Central memory CD8-positive, alpha-beta T cell (primary cell): ENCODE measurements at places on chromosomes 2 and 18.

DNA sequence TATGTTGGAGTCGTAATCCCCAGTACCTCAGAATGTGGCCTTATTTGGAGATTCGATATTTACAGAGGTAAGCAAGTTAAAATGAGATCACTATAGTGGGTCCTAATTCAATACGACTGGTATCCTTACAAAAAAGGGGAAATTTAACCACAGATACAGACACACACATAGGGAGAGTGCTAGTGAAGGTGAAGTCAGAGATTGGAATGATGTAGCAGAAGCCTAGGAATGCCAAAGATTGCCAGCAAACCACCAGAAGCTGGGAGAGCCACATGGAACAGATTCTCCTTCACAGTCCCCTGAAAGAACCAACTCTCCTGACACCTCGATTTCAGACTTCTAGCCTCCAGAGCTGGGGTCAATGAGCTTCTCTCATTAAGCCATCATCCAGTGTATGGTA lies 17.7 kb upstream of the ACTR3 start:
- no peak for DNase-seq

- no peak for DNase-seq
Observed at GRCh38 chr18:50388988-50389387, 14.1 kb downstream of the SKA1 start.

GRCh38 chr18:58102875-58103274 lies 58.8 kb downstream of the NEDD4L start:
- no peak for DNase-seq

DNA sequence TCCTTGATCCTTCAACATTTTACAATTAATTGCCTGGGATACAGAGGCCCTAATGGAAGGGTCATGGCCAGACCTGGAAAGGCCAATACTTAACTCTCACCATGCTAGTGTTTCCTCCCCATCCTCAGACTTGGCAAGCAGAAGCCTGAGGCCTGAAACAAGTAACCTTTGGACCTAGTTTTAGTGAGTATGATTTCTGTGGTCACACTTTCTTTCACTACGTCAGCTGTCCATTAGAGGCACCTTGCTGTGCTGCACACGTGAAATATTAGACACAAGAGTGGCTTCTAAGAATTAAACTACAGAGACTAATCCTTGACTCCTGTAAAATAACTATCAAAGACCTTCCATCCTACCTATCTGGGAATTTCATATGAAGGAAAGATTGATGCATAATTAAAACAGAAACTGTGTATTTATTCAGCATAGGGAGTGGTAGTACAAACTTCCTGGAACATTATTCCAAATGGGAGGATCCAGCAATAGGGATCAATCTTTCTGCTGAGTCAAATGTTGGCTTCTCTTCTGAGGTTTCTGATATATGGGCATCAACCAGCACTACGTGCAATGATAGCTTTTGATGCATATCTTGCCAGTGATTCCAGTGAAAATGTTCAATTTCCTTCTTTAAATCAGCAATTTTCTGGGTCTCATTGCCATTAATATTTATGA lies 249.7 kb downstream of the IKZF2 start:
- no peak for DNase-seq

DNA sequence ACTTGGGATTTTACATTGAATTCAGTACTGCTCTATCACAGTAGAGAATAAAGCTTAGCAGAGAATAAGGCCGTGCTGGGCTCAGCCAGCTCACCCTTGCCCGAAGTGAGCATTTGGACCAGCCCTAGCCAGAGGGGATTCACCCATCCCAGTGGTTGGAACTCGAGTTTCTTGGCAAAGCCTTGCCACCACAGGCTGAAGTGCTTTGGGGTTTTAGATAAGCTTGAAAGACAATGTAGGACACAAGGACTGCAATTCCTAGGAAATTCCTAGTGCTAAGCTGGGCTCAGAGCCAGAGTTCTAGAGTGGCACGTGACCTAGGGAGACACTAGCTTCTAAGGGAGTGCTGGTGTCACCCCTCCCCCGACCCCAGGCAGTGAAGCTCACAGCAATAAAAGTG lies 28.0 kb downstream of the SERPINB11 start:
- no peak for DNase-seq

- DNase-seq, result no peak
Observed at GRCh38 chr2:217301142-217301925, 441.5 kb upstream of the TNP1 start.

GRCh38 chr2:192288295-192288694 lies 93.6 kb upstream of the TMEFF2 start:
- no peak for DNase-seq

DNA sequence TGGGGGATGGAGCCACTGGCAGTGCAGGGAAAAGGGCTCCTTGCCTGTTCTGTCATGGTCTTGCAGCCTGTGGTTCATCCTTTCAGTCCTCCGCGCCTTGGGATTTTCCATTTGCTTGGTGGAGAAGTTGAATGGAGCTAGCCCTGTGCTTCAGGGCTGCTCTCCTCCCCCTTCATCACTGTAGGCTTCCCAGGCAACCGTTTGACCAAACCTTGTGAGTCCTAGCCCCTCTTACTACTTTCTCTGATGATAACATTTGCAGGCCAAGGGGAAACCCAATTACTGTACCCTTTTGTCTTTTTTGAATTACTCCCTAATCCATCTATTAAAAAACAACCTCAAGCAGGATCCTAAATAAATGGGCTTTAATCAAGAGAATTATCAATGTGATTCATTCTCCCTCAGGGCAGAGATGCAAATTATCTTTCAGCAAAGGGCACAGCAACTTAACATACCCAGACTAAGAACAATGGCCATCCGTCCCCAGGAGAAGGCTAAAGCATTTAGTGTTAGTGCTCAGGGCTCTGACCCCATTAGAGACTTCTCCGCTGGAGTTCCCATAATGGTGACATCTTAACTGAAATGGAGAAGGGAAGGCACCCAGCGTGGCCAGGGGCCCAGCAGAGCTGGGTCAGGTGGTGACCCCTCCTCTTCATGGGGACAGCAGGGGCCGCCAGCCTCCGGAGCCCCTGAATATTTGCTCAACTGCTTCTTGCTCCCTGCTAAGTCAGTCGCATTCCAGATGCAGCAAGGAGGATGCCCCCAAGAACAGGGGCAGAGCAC lies 40.7 kb downstream of the RHOB start:
- no peak for DNase-seq

DNA sequence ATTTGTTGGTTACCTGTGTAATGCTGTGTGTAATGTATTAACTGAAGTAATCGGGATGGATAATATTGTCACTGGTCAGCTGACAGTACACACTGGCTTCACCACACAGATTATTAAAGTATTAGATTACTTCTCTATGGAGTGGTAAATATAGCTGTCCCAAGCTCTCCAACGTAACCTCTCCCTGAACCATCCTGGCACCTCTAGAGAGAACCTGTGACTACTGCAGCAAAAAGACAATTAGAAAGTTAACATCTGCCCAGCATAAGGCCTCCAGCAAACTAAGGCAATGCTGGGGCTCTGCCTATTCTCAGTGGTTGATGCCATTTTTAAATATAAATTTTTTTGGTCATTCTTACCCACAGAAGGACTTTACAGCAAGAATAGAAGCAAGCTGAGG lies 351.3 kb downstream of the GPD2 start:
- DNase-seq, result no peak

DNA sequence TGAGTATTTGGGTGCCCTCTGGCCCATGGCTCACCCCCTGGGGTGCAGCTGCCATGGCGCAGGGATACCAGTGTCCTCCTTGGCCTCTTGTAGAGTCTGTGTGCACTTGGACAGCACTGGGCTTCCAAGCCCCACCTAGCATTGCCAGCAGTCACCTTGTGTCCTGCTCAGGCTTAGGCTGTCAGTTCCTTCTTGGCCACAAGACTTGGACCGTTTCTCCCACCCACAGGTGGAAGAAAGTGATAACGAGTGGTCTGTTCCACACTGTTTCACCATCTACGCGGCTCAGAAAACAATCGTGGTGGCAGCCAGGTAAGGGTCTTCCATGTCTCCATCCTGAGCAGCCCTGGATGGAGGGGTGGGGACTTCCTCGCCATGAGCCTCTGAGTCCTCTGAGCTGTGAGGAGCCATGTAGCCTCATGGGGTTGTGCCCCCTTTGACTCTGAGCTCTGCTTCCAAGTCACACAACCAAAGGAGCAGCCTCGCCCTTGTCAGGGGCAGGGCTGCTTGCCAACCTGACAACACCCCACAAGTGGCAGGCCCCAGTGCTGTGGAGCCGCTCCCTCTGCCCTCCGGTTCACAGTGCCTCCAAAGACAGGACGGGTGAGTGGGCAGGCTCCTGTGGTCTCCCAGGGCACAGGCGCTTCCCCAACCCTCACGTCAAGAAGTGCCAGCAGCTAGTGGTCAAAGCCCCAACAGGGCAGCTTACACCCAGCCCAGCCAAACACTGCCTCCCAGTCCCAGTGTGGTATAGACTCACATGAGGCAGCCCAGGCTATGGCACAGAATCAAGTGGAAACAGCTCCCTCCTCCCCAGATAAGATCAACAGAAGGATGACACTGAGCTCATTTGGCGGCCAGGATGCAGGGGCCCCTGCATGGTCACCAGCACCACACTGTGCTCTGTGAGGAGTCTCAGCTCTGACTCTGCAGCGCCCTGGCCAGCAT lies 18.4 kb downstream of the STK25 start:
- no peak for DNase-seq

GRCh38 chr2:111032721-111033429 lies 87.8 kb upstream of the BCL2L11 start:
- DNase-seq, result no peak

GRCh38 chr2:17979707-17980106 lies 101.2 kb downstream of the KCNS3 start:
- no peak for DNase-seq

GRCh38 chr2:205768815-205769494 lies 86.7 kb downstream of the NRP2 start:
- no peak for DNase-seq

DNA sequence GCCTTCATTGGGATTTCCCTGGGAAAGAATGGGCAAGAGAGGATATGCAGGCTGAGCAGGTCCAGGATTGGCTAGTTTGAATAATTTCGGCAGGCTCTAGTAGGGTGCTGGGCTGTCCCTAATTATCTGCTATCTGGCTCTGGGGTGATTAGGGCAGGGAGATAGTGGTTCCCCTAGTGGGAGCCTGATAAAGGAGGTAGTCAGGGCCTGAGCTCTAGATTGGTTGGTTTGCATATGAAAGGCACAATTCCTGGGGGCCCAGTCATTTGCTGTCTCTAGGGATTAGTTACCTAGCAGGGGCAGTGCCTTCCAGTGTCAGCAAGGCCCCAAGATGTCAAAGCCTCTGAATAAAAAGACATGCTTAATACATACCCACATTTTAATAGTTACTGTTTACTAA lies 690.1 kb upstream of the KLHL29 start:
- DNase-seq, result no peak

GRCh38 chr2:69272803-69273471 lies 114.1 kb downstream of the GFPT1 start:
- DNase-seq, result no peak

GRCh38 chr2:239273280-239274234 lies 127.3 kb downstream of the HDAC4 start:
- no peak for DNase-seq

DNA sequence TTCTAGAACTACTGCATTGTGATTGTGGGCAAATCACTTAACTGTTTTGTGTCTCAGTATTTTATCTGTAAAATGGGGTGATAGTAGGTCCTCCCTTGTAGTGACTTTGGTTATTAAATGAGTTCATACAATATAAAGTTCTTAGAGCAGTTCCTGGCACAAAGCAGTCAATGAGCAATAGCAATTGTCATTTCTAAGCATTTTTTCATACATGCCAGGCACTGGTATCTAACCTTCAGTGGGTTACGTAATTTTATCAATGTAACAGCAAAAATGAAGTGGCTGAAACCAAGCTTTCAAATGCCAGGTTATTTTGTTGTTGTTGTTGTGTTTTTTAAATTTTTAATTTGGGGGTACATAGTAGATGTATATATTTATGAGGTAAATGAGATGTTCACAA lies 401.9 kb downstream of the MEIS1 start:
- DNase-seq, result no peak

DNA sequence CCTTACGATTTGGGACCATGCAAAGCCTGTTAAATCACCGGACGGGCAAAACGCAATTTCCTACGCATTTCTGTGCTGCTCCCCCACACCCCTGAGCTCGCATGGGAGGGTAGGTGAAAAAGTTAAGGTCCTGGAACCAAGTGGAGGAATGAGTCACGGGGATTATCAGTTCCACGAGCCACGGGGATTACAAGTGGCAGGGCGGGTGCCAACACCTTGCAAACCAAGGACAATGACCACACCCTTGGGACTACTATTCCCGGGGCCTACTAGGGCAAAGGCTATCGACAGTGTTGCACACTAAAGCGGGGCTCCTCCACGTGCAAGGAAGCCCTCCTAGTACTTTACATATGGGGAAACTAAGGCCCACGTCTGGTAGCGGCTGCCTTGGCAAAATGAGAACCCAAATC lies 447 bp downstream of the RETSAT start:
- DNase-seq, result no peak

GRCh38 chr2:232343821-232344220 lies 34.7 kb upstream of the ALPP start:
- DNase-seq, result no peak

- no peak for DNase-seq
Observed at GRCh38 chr18:68642003-68642402, 72.9 kb downstream of the TMX3 start.

DNA sequence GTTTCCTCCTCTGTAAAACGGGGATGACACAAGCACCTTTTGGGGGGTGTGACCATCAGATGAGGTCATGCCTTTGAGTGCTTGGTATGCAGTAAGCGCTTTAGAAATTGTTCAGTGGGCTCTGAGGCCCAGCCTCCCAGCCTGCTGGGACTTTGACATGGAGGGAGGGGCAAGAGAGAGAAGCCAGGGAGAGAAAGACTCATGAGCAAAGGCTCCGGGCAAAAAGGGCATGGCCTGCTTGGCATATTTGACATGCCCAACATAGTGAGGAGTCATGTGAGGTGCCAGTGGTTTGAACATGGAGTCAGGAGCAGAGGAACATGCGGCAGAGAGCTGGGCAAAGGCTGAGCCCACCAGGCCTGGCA lies 14.0 kb downstream of the TNS1 start:
- DNase-seq, result no peak

- no peak for DNase-seq
Observed at GRCh38 chr2:73112026-73112912, 479 bp downstream of the RAB11FIP5 start.

- DNase-seq, result no peak
Observed at GRCh38 chr18:35172009-35172408, 68.8 kb upstream of the ZNF397 start.

- no peak for DNase-seq
Observed at GRCh38 chr2:46010925-46011490, 286.2 kb upstream of the EPAS1 start.

DNA sequence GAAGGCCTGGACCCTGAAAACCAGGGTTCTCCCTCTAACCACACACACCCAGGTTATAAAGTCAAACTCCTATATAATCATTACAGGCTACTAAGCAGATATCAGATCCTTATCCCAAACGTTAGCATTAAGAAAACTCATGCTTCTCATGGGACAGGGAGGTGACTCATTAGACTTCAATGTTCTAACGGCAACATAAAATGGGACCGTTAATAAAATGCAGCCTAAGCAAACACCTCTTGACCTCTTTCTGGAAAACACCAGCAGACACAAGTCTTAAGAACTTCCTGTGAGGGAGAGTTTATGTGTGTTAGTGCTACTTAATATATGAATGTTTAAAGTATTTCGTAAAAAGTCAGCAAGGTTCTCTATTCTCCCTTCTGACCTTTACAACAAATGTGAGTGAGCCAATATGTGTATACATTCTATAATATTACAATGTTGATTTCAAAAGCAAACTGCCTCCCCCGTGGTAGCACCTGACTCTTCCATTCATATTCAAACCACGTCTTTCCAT lies 31.7 kb downstream of the LPIN2 start:
- no peak for DNase-seq

GRCh38 chr18:49573835-49574234 lies 12.0 kb downstream of the LIPG start:
- DNase-seq, result no peak

GRCh38 chr2:110885256-110885655 lies 152.9 kb downstream of the ACOXL start:
- no peak for DNase-seq
